ENCODE measurements at places on chromosomes 4 and X.

DNA sequence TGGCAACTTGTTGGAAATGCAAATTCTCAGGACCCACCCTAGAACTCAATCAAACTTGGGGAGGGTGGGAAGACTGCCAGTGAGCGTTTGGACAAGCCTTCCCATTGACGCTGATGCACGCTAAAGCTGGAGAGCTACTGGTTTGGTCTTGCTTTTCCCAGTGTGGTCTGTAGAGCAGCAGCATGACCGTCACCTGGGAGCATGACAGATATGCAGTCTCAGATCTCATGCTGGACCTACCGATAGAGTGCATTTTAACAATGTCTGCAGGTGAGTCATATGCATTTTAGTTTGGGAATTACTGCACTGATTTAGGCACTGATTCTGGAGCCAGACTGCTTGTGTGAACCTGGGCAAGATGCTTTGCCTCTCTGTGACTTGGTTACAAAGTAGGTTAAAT, 27.2 kb downstream of the HPF1 start:
- no peaks in the 10 kb centered on the region for H3K27me3 ChIP-seq
- no peaks in the 10 kb centered on the region for H3K4me1 ChIP-seq
- no peaks in the 10 kb centered on the region for H3K36me3 ChIP-seq
- no peak for DNase-seq

DNA sequence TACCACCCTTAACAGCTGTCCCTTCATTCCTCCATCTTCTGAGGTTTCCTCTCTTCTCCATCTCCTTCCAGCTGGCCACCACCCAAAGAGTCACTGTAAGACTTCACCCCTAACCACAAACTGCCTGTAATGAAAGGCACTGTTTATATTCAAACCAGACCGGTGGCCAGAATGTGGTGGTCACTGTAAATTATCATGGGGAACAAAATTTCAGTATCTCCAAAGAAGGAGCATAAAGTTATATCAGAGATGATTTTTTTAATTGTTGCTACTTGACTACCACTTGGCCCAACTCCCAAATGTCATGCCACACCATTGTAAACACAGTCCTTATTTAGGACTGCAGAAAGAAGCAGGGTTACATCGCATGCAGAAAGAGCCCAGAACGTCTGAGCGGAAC, 44.8 kb downstream of the SMARCA1 start:
- H3K27me3 ChIP-seq, result no peaks in the 10 kb centered on the region
- no peak overlapping the region for H3K4me3 ChIP-seq
- no peak overlapping the region for H3K27ac ChIP-seq
- no peaks in the 10 kb centered on the region for H3K36me3 ChIP-seq
- DNase-seq, result no peak
- no peaks in the 10 kb centered on the region for H3K4me1 ChIP-seq

DNA sequence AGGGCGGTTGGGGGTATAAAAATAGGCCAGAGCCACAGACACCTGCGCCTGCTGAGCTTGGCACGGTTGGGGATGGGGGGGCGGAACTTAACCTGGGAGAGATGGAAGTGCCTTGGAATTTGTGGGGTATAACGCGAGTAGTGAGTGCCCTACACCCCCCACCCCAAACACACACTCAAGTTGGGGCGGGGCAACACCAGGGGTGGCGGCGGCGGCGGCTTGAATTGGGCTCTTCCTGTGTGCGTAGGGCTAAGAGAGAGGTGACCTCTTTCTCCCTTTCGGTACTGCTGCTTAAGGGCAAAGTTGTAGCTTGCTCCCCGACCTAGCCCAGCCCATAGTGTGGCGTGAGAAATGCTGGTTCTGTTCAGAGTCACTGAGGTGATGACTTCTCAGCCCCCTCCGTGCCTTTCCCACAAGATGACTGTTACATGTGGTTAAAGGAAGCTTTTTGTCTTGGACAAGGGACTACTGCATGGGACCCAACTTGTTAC, 839 bp downstream of the STK26 start:
- no peaks in the 10 kb centered on the region for H3K36me3 ChIP-seq
- peak overlapping the region; percentile 45 for H3K4me3 ChIP-seq
- no peaks in the 10 kb centered on the region for H3K27me3 ChIP-seq

- H3K4me3 ChIP-seq, result no peak overlapping the region
- DNase-seq, result peak; percentile 40
- H3K27me3 ChIP-seq, result no peaks in the 10 kb centered on the region
- H3K36me3 ChIP-seq, result no peaks in the 10 kb centered on the region
Measured at GRCh38 chr4:42654631-42655268, 2.2 kb downstream of the ATP8A1 start.

DNA sequence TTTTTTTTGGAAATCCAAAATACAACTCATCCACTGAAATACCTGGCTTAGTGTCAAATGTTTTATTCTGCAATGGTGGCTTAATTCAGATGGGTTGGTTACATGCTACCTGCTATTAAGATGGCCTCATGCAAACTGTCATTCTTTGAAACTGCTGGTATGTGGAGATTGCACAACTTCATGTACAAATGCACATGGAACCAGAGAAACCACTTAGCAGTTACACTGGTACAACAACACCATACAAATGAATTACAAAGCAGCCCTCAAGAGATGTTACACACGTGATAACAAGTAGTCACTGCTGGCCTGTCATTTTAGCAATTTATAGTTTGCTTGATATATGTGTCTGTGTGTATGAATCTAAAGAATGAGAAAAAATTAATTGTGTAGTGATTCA, 84.6 kb upstream of the STS start:
- no peaks in the 10 kb centered on the region for H3K27me3 ChIP-seq
- no peak for DNase-seq
- no peaks in the 10 kb centered on the region for H3K36me3 ChIP-seq
- H3K4me3 ChIP-seq, result no peak overlapping the region
- no peaks in the 10 kb centered on the region for H3K4me1 ChIP-seq

DNA sequence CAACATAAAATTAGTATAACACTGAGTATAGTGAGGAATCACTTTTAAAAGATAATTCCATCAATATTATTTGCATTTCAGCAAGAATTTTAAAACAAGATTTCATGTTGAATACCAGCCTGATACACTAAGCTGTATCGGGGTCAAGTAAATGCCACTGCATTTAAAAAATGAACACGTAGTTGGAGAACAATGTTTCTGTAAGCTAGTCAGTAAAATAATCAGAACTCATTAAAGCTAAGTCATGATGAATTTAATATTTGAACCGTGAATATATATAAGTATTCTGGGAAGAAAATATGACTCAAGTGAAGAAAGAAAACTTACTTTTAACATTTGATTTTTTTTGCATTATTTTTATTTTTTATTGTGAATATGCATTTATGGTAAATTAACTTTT, 611.0 kb upstream of the PABPC4L start:
- H3K4me1 ChIP-seq, result no peaks in the 10 kb centered on the region
- no peak for DNase-seq
- H3K4me3 ChIP-seq, result no peak overlapping the region
- no peak overlapping the region for H3K27ac ChIP-seq
- H3K36me3 ChIP-seq, result no peaks in the 10 kb centered on the region

- DNase-seq, result no peak
- H3K4me3 ChIP-seq, result no peak overlapping the region
- no peak overlapping the region for H3K27ac ChIP-seq
- H3K36me3 ChIP-seq, result no peaks in the 10 kb centered on the region
Measured at GRCh38 chr4:155072417-155072816, 136.0 kb upstream of the NPY2R start.

DNA sequence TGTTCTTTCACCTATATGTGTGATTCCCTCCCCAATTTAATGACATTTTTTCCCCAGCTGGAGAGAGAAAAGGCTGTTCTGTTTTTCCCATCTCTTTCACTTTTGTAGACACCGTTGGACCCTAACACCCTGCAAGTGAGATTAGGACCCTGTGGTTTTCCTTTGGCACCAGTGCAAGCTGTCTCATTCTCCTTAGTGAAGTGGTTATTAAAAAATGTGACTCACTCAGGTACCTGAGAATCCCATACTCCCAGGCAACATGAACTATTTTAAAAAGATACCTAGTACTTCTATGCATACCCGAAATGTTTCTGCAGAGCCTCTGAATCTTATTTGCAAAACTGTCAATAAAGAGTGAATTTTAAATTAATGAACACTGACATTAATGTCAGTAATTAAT, 175.7 kb upstream of the TBC1D9 start:
- H3K27ac ChIP-seq, result no peak overlapping the region
- no peaks in the 10 kb centered on the region for H3K27me3 ChIP-seq
- DNase-seq, result no peak
- H3K36me3 ChIP-seq, result no peaks in the 10 kb centered on the region
- H3K4me3 ChIP-seq, result no peak overlapping the region

DNA sequence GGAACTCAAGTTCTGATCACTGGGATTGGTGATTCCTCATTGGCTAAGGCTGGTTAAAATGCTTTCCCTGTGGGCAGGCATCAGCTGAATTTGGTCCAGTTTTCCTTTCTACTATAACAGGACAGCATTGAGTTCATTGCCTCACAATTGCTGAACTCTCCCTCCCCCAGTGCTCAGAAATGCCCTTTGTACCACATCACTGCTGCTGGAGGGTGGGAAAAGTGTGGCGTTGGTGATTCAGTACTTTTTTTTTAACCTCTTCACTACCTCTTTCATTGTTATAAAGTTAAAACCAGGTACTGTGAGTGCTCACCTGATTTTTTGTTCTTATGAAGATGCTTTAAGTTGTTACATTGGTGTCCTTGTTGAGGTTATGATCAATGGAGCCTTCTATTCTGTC, 69.3 kb upstream of the IL2 start:
- no peaks in the 10 kb centered on the region for H3K4me1 ChIP-seq
- H3K36me3 ChIP-seq, result no peaks in the 10 kb centered on the region
- no peak overlapping the region for H3K4me3 ChIP-seq
- H3K27ac ChIP-seq, result no peak overlapping the region
